Right atrium auricular region (tissue), 2 donors: ENCODE measurements at places on chromosomes 16 and 17. TPM values are rescaled to one million over a fixed set of nuclear protein-coding genes. Genes with fewer than 3 reads are reported as not detected.

CES5A gene
- not detected for total RNA-seq

PDIA2 gene
- total RNA-seq: 5.4 TPM

CD79B gene
- total RNA-seq: 7.3 TPM

TP53TG3 gene
- not detected for total RNA-seq

SCNN1B gene
- 0.26 TPM for total RNA-seq

DNA sequence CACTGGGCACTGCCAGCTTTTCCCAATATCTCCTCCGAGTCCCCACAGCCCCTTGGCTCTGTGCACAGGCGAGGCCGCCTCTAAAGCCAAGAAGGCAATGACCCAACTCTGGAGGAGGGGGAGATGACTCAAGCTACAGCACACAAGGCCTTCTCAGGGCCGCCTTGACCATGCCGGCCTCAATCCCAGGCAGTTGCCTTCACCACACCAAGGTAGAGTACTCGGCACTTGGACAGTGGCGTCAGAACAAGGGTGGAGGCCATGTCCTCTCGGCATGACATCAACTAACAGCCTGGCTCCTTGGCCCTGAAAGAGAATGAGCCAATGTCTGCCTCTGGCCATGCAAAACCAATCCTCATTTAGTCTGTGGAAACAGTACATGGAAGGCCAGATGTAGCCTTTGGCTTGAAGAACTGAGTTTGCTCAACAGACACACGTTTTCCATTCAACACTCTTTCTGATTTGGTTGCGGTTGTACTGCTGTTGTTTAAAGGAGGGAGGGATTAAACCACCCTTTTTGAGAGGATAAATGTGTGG lies 139.6 kb downstream of the XYLT1 start:
- peak; percentile 92 for DNase-seq

DNA sequence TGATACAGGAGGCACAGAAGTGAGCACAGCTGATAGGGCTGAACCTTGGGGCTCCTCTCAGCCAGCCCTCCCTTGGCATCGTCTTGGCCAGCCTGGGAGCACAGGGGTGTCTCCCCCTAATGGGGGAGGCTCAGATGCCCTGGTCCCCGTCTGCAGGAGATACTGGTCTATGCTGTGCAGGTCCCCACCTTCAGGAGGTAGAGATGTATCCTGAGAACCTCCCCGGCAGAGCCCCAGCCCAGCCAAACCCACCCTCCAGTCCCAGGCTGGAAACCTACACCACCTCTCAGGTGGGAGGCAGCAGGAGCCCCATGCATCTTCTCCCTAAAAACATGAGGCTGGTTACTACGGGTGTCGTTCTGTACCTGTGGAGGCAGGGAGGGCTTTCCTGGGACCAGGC lies 38.7 kb downstream of the ABCC6 start:
- DNase-seq: no peak

DNA sequence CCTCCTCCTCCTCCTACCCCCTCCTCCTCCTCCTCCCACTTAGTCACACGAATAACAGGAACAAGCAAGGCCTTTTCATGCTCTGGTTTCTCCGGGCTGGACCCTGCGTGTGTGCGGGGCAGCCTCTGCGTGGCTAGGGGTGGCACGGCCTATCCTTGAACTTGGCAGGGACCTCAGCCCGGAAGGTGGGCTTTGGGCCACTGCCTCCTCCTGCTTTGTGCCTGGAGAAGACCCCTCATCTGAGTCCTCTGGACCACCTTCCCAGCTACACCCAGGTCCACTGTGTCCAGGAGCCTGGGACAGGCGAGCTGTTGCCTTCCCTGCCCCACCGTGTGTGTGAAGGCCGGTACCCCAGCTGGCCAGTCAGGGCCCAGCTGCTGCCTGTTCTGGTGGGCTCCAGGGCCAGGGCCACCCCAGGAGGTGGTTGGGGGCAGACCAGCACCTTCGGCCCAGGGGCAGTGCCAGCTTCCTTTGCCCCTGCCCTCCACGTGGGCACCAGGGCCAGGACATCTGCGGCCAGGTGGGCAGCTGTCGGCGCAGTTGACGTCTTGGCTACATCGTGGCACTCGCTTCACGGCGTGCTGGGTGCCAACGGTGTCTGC lies 35.4 kb downstream of the GINS2 start:
- DNase-seq: no peak

- no peak for DNase-seq
Measured at GRCh38 chr17:79017546-79018369, 6.2 kb upstream of the C1QTNF1 start.

DNA sequence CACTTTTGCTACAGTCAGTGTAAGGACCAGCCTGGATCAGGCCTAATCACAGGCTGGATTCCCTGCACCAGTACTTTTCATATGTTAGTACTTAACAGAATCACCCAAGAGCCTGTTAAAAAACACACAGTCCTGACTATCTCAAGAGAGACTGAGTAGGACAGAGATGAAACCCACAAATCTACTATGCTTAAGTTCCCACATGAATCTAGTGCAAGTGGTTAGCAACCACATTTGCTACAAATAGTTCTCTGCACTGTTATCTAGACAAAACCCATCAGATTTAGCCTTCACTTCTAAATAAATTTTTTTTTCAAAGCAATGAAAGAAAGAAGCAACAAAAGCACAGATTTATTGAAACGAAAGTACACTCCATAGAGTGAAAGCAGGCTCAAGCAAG lies 38.9 kb downstream of the SSH2 start:
- no peak for DNase-seq

- peak; percentile 42 for DNase-seq
Measured at GRCh38 chr17:31397256-31397939, 5.9 kb downstream of the RAB11FIP4 start.

DNA sequence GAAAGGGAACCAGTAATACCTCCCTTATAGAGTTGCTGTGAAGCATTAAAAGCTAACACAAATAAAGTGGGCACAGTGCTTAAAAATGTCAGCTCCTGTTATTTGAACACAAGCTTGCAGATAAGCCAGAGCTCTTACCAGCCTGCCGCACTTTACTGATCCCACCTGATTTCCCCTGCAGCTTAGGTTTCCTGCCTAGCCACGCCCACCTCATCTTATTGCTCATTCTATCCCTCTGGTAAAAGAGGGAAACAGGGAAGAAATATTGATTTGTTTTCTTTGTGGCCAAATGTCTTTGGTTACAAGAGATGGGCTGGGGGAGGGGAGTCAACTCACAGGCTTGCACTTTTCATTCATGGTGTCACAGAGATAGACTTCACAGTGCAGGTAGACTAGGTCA lies 9.6 kb upstream of the GP2 start:
- DNase-seq: no peak

GRCh38 chr16:87065446-87066132 lies 251.6 kb downstream of the C16orf95 start:
- no peak for DNase-seq

- no peak for DNase-seq
Measured at GRCh38 chr16:88907768-88908167, 41.3 kb upstream of the PABPN1L start.

DNA sequence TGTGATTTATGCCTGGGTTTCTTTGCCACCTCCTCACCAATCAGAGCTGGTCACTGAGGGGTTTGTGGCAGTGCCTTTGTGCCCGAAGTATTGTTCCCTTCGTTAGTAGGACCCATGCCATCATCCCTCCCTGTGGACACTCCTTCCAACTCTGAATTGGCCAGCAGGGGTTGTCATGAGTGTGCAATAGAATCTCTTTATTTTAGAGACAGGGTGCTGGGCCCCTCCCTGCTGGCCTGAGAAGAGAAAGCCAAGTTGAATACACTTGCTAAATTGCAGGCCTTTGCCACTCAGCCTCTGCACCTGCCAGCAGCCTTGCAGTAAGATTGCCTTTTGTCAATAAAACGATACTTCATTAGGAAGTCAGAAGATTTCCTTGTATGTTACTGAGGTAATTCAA lies 40.7 kb upstream of the SLC12A3 start:
- DNase-seq: no peak
